NCI-H2081 (cell line): ENCODE measurements at places on chromosomes 2 and 18.

- DNase-seq, result no peak
These were observed 750.6 kb upstream of the SALL3 start for GRCh38 chr18:78228974-78229373.

DNA sequence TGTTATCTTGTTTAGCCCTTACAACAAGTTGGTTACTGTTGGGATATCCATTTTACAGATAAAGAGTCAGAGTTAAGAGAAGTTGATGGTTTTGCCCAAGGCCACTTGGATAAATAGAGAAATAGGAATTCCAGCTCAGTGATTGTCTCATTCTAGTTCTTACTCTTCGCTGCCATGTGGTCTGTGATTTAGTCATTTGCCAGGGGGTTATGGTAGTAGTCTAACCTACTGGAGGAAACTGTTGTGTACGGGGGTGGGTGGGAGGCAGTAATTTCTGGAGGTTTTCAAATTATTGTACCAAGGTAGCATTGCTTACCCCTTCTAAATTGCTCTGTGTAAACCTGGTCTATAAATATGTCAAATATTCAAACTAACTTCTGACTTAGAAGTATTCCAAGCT lies 110.4 kb downstream of the MAP2 start:
- no peak for DNase-seq

GRCh38 chr2:179569831-179570233 lies 291.6 kb downstream of the ZNF385B start:
- DNase-seq, result no peak

DNA sequence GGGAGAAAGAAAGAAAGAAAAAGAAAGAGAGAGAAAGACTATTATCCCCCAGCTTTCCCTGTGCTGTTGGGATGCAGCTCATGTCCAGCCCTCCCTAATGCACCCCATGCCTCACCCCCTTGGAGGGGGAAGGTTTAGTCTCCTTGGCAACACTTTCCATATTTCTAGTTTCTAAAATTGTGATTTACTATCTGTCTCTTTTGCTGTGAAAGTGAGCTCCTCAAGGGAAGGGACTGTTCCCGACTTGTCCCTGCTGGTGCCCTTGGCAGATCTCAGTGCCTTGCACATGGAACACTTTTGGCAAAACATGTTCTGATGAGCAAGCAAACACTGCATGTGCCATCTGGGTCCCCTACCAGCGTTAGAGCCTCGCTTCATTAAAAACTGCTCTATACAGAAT lies 11.7 kb upstream of the NAPG start:
- no peak for DNase-seq

GRCh38 chr2:190679813-190680591 lies 31.1 kb downstream of the NAB1 start:
- DNase-seq, result peak; percentile 29

DNA sequence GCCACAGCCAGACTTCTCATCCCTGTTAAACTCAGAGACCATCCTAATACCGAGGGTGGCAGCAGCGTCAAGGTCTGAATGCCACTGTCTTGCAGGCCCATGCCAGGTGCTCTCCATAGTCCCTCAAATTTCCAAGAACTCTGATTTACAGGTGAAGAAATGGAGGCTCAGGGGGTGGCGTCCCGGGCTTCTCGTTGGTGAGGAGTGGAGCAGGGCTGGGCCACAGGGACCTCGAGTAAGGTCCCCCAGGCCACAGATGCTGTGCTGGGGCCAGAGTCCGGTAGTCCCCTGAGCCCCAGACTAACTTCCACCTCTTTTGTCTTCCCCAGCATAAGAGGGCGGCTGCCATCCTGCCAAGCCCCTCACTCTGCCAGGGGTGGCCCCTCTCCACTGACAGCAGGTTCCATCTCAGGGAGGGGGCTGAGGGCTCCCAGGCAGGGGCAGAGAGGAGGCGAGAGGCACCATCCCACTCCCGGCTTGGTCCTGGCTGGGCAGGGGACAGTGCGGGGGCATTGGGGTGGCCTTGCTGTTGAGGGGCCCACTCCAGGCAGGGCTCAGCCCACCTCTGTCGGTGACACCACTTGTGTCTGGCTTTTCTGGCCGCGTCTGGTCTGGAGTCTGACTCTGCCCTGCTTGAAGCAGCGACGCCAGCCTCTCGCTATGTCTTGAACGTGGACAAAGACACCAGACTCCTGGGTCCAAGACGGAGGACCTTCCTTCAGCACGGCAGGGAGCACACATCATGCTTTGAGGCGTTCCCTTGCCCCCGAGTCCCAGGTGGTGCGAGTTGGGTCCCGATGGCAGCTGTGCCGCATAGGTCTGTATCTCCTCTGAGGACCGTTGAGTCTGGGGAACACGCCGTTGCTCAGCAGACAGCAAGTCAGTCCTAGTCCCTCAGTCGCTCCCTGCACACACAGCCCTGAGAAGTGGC lies 15.9 kb upstream of the KLHL30 start:
- no peak for DNase-seq

DNA sequence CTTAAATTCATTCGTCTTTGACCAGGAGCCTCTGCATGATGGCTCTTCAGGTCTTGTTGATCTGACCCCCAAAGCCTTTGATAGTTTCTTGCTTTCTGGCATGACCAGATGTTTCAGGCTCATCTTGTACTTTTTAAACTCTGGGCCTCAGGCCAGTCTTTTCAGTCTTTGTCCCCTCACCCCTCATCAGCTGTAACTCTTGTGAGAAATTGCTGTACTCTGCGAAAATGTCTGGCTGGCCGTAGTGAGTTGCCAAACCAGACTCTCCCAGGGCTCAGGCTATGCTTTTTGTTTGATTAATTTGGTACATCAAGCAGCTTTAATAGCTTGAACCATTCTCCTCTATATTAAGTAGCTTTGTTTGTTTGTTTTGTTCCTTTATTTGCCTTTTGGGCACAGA lies 75.9 kb downstream of the BABAM2 start:
- no peak for DNase-seq

GRCh38 chr2:18514526-18515461 lies 45.7 kb downstream of the RDH14 start:
- no peak for DNase-seq

DNA sequence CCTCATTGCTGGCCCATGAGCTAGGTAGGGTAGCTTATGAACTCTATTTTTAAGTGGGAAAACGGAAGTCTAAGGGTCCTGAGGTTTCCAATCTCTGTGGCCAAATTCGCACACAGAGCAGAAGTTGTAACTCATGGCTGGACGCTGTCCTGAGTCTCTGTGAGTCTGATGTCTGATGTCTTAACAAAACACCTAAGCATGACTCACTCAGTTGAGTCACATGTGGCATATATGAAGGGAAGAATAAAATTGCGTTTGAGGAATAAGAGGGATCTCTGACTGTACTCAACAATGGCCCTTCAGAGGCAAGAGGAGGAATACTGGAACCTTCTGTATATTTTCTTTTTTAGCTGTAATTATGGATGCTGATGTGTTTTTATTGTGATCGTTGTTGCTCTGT lies 569.7 kb downstream of the RIT2 start:
- DNase-seq, result no peak

DNA sequence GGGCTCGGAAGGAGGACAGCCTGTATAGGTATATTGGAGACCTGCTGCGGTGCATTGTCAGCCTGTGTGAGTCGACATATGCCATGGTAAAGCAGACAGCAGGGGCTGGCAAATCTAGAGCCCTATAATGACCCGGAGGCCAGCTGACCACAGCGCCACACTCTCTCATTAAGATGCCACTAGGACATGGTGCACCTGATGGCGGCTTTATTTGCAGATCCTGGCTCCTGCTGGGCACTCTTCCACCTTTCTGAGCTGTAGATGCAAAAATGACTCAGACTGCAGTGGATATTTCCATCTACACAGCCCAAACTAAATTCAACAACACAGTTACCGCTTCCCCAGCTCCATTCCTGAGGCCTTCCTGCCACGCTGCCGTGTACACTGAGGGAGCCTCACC lies 389.9 kb downstream of the TNS1 start:
- no peak for DNase-seq

- no peak for DNase-seq
These were observed 368.7 kb downstream of the ZNF516 start for GRCh38 chr18:76126327-76126726.
